ENCODE measurements at places on chromosomes 3 and 15.

GRCh38 chr3:114886905-114887304 lies 260.2 kb downstream of the ZBTB20 start:
- DNase-seq, result no peak

DNA sequence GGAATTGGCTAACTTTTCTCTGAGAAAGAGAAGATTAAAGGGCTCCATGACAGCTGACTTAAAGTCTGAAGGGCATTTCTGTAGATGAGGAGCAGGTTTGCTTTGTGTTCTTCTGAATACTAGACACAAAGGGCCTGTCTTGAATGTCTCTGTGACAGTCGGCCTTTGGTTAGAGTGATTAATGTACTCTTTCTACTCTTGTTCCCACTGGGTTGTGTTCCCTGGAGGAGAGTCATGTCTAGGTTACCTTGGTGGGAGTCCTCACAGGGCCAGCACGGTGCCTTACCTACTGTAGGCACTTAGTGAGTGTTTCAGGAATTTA lies 66.1 kb downstream of the MAP2K5 start:
- DNase-seq, result no peak

DNA sequence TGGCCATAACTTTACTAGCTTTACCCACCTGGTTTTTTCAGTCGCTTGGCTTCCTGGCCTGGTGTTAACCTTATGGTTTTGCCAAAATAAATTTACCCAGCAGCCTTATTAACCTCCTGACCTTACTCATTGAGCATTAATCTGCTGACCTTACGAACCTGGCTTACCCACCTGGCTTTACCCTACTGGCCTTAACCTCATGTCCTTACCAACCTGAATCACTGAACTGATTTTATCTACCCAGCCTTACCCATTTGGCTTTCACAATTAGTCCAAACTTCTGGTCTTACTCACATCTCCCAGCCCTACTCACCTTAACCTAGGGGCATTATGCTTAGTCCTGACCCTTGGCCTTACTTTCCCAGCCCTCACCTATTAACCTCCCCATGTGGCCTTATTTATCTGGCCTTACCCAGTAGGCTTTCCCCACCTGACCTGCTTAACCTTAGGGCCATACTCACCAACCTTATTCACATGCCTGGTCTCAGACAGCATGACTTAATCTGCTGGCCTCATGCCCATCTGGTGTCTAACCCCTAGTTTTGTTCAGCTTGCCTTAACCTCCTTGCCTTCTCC lies 93.4 kb downstream of the IL12A start:
- no peak for DNase-seq

DNA sequence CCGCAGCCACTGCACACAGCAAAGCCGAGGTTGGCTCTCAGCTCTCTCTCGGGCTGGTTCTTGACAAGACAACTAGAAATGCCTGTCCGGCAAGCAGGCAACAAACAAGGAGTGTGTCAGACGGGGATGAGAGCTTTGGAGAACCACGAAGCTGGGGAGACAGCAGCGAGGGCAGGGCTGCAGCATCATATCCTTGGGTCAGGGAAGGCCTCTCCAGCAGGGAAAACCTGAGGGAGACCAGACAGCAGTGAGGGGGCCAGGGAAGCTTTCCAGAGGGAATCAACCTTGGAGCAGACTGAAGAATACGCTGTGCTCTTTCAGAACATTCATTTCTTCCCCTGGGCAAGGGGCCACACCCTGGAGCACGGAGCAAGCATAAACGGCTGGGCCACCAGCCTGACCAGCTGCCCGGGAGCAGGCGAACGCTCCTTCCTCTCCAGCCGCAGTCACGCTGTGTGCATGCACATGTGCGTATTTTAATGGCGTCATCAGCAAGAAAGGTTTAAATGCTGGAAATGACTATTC lies 58.7 kb downstream of the CHSY1 start:
- no peak for DNase-seq

- no peak for DNase-seq
These were observed 18.6 kb upstream of the TRPC1 start for GRCh38 chr3:142705198-142705597.

- no peak for DNase-seq
These were observed 64.0 kb downstream of the SLC9C1 start for GRCh38 chr3:112230033-112230432.

DNA sequence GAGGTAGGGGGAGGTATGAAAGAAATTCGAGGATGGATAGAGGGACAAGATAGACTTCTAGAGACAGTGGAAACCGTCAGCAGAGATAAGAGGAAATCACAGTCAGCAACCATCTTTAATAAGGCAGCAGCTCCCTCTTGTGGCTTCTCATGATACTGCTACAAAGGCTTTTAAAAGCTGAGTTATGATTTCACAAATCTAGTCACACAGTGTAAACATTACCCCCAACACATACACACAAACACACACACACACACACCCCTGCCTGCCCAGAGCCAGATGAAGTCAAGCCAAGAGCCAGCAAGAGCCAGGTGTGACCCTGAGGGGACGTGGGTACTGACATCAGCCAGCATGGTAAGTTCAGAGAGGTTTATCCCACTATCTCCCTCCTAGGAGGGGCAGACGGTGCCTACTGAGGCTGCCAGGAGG lies 18.9 kb upstream of the TGM5 start:
- DNase-seq, result peak; percentile 66

GRCh38 chr15:67091980-67092677 lies 26.7 kb downstream of the SMAD3 start:
- DNase-seq, result no peak

DNA sequence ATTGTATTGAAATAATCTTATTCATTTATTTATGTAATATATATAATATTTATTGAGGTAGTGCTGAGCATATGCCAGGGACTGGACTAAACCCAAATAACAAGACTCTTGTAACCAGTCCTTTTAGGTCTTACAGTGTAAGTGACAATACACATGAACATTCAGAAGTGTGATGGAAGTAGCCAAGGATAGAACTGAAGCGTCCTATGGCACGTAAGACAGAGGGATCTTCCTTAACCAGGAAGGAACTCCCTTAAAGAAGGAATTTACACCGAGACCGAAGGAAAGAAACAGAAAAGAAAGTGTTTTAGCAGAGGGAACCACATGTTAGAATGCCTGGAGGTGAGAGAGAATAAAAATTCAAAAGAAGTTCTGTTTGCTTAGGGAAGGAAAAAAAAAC lies 23.6 kb upstream of the CLDN1 start:
- DNase-seq, result no peak

DNA sequence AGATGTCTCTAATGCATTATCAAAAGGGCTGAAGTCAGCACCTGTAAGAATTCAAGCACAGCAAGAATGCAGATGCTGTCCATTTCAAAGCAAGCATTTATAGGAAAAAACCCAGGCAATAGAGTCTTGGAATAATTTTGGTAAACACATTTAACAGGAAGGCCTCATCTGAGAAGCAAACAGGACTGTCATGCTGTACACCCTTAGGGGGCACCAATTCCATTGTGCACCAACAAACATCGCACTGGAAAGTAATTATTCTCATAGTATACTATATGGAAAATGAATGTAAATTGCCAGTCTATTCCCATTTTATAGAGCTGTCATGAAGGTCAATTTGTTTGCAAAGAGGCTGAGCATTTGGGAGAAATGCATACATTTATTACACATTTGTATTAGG lies 247.3 kb upstream of the SUCLG2 start:
- DNase-seq, result no peak

- no peak for DNase-seq
These were observed 41.2 kb downstream of the OIP5 start for GRCh38 chr15:41291065-41291631.

DNA sequence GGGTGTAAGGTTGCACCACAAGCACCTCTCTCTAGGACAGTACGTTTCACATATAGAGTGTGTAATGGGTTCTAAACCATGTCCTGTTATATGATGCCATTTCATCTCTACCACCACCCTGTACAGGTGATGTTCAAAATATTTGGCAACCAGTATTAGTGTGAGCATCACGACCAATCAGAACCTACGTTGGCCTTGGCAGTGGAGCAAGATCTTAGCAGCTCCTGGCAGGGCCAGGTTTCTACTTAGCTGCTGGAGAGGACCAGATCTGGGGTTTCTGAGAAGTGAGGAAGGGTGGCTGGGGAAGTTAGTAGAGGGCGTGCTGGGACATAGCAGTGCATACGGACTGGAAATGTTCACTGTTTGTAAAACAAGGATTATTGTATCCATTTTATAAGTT lies 23.1 kb upstream of the MITF start:
- no peak for DNase-seq

- no peak for DNase-seq
These were observed 43.8 kb downstream of the ADAMTS7 start for GRCh38 chr15:78767331-78767951.

DNA sequence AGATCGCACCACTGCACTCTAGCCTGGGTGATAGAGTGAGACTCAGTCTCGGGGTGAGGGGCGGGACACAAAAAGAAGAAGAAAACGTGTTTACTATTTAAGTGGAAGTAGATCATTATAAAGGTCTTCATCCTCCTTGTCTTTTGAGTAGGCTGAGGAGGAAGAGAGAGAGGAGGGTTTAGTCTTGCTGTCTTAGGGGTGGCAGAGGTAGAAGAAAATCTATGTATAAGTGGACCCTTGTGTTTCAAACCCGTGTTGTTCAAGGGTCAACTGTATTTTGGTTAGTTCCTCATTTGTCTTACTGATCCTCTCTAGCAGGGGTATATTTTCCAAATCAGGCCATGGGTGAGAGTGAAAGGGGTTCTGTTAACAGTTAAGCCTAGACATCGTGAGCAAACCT lies 40.1 kb downstream of the TRIM71 start:
- DNase-seq, result no peak

GRCh38 chr3:129686941-129687340 lies 80.5 kb upstream of the PLXND1 start:
- no peak for DNase-seq

- DNase-seq, result no peak
These were observed 40.9 kb downstream of the PML start for GRCh38 chr15:74035121-74036017.

GRCh38 chr15:67335534-67336222 lies 81.1 kb downstream of the IQCH start:
- no peak for DNase-seq

DNA sequence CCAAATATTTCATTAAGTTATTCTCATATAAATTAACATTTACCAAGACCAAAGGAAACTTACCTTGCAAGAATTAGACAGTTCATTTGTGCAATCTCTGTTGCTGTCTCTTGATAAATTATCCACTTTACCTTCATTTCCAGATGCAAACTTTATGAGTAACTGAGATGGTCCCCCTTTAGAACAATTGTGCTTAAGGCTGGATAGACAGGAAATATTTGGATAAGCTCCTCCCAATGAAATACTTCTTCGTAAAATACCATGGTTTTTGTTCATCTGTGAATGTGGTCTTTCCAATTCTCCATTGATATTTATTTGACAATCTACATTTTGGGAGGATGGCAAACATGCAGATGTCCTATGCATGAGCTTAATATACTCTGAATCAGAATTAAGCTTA lies 78.2 kb downstream of the NEDD4 start:
- no peak for DNase-seq

GRCh38 chr3:69612791-69613190 lies 126.5 kb upstream of the MITF start:
- peak; percentile 36 for DNase-seq

- no peak for DNase-seq
These were observed 37.6 kb downstream of the RAB8B start for GRCh38 chr15:63226966-63227401.

DNA sequence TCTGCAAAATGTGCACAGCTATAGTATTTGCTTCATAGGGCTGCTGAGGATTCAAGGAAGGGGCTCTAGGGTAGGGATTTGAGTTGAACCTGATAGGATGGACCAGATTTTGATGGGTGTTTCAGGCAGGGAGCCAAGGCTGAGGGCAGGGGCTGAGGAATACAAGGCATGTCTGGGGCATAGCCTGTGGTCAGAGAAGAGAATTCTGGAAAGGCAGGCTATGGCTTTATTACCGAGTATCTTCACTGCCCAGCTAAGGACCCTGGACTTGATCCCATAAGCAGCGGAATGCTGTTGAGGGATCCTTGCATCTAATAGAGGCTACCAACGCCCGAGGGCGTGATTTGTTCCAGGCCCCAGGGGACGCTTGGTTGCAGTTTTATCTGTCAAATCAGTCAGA lies 193.0 kb upstream of the TLE3 start:
- no peak for DNase-seq

GRCh38 chr3:195907934-195908693 lies at the start of gene TNK2:
TSS of gene TNK2 (minus strand) at chr3:195908551. CDS start at chr3:195888588, 19,963 bp downstream.
- DNase-seq, result no peak

- no peak for DNase-seq
These were observed 54.0 kb downstream of the TCF12 start for GRCh38 chr15:56972426-56972825.

DNA sequence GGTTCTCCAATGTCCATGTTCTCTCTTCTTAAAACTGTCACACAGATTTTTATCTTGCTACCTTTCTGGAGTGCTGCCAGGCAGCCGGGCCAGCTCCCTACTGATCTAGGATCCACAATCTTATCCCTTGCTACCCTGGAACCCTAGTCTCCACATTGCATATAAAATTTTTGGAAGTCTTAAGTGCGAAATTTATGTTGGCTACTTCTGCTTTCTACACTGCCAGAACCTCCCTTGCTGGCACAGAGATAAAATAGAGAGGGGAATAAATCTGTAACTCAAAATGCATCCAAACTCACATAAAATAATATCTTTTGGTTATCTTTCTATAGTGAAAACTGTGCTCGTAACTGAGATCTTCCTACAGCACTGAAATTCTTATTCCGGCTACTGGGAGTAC lies 182.6 kb downstream of the ZPLD1 start:
- no peak for DNase-seq

DNA sequence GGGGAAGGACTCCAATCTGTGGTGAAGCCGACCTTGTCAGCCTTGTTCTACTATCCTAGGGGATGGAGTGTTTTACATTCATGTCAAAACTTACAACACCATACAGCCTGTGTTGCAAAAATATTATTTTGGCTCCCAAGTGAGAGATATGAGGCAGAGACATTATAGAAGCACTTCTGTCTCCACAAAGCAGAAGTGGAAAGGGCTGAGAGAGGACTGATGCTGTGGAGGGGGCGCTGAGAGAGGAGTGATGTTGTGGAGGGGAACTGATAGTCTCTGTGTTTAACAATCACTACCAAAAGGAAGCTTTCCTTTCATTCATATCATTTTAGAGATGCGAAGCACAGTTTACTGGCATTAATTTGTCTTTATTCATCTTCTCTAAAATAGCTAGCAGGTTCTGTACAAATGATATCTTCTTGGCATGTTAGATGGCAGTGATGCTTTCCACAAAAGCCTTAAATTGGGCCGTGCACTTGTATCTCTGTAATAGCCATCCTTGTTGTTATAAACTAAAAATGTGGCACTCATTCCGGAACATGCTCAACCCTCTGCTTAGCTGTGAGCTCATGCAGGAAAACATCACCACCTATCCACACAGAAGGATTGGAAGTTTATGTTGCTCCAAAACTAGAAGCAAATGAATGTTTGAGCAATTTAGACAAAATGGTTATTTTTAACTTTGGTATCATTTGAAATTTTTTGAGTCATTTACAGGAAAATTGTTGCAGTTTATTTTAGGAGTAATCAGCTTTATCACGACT lies 134.6 kb upstream of the TP63 start:
- no peak for DNase-seq

GRCh38 chr3:76198086-76198485 lies 412.7 kb upstream of the ZNF717 start:
- no peak for DNase-seq

- no peak for DNase-seq
These were observed 77.5 kb upstream of the LINGO1 start for GRCh38 chr15:77710206-77710605.
